PC-3 (cell line): ENCODE measurements at places on chromosomes 2 and 18. TPM values are rescaled to one million over a fixed set of nuclear protein-coding genes. Genes with fewer than 3 reads are reported as not detected.

- no peak for DNase-seq
These were observed 54.8 kb upstream of the TUBA3E start for GRCh38 chr2:130252880-130253645.

DNA sequence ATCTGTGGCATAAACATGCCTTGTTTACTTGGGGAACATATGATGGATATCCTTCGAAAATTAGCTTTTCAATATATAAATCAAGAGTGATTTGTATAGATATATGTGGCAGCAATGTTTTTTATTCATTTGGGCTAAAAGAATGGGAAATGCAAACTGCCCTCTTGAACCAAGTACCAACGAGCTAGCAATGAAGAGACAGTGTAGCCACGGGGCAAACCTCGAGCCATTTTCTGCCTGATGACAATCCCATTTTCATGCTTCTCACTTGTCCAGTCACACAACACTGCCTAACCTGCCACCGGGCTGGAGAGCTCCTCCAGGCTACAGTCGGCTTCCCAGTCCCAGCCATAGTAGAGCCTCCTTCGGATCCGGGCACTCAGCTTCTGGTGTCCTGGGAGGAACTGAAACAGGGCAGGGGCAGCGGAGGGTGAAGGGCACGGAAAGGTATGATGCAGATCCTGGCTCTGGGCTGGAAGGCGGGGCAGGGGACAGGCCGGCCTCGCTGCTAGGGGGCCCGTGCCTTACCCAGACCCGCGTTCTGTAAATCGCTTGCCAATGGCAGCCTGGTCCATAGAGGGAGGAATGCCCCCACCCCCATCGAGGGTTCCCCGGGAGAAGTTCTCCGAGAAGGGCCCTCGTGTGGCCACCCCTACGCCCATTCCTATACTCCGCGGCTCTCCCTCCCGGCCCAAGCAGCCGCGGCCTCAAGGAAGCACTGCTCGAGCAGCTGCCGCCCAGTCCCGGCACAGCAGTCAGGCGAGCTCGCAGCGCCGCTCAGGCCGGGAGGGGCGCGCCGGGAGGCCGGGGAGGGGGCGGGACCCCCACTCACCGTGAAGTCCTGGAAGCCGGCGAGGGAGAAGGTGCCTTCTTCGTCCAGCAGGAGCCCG, 552 bp downstream of the CNPPD1 start:
- DNase-seq = peak; percentile 26

DNA sequence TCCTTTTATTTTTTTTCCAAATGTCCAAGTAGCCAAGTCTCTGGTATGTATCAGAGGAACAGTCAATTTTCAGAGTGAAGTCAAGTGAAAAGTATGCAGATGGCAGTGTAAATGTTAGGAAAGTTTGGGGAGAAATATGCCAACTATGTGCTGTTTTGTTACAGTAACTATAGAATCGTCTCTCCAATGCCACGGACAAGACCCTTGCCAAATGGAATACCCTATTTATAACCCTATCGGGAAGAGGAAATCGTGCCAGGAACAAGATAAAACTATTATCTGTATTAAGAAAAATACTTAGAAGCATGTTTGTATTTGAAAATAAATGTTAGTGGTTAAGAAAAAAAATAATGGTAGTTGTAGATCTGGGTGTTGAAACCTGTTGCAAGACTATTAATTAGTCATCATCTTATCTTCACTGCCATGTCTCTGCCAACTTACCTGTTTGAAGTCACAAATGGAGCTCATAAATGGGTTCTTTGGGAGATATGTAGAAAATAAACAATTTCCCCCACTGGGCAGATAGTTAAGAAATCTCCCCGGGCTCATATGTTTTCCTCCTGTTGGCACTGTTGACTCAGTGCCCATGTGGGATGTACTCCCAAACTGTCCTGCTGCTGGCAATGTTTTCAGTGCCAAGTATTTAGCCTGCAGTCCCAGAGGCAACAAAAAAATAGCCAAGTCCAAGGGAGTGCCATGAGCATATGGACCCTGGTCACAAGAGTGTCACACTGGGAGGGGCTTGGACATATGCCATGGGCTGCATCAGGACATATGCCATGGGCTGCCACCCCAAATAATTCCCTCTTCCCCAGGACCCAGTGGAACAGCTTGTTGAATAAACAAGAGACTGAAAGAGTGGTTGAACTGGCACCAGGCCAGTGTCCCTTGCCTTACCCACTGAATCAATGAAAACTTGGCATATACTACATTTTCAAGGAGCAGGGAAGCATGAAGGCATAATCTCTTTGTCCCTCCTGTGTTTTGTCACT, 366.9 kb downstream of the OSR1 start:
- peak; percentile 94 for DNase-seq

DNA sequence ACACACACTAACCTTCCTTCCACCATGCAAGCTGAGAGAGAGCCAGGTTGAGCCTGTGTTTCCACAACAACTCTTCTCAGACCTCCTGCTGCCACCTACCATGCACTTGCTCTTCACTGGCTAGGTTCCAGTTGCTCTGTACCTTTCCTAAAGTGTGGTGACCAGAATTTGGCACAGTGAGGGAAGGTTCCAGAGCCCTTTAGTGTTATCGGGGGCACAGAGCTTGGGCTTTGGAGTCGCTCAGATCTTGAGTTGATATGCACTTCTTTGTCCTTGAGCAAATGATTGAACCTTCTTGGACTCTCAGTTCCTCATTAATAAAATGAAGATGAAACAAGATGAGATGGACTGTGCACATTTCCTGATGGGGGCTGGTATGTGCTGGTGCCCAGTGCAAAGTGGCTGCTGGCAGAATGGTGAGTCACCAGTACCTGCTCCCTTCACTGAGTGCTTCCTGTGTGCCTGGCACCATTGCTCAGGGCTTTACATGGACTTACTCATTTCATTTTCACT, 47.1 kb downstream of the NEDD4L start:
- peak; percentile 89 for DNase-seq

The UBXN4 gene
- 38.3 and 42.0 TPM in 2 replicates for total RNA-seq

The MAPRE3 gene
- total RNA-seq = 11.9 and 15.6 TPM in 2 replicates

The FAM161A gene
- total RNA-seq = 2.0 and 3.2 TPM in 2 replicates

DNA sequence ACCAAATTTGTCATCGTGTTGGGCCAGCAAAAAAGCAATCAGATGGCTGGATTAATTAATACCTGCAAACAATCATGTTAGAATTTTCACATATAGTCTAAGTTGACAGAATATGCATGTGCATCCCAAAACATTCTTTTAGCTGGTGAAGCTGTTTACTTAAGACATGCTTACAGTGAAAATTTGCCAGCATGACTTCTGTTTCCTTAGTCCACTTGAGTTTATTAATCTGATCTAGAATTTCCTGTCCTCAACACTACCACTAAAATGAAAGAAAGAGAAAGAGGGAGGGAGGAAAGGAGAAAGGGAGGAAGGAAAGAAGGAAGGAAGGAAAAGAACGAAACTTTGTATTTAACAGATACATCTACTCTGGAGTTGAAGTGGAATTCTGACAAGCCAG, 2109.9 kb upstream of the PIK3C3 start:
- no peak for DNase-seq

The CD8B2 gene
- not detected in 2 replicates for total RNA-seq

The CHRNG gene
- not detected in 2 replicates for total RNA-seq

- no peak for DNase-seq
These were observed 895.1 kb upstream of the CELF4 start for GRCh38 chr18:38460657-38461056.

DNA sequence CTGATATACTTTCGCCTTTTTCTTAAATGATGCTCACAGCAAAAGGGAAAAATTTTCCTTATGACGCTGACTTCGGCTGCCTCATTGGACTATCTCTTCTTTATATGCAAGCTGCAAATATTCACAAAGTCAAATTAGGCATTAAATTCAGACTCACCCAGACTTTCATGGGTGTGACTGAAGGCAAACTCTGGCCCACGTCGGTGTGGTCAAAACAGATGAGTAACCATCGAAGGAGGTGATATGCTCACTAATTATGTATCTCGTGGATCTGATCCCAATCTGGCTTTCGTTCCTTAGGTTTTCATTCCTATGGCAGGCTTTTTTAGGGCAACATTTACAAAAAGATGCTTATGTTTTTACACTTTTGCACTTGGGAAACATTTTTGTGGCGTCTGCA, 36.6 kb downstream of the FAM124B start:
- no peak for DNase-seq

The TEX44 gene
- not detected in 2 replicates for total RNA-seq

The RIT2 gene
- total RNA-seq = not detected in 2 replicates

GRCh38 chr2:86628091-86628522, 4.4 kb upstream of the RNF103 start:
- no peak for DNase-seq

The MSTN gene
- not detected in 2 replicates for total RNA-seq

GRCh38 chr2:28209864-28210263, 182.8 kb upstream of the FOSL2 start:
- no peak for DNase-seq

DNA sequence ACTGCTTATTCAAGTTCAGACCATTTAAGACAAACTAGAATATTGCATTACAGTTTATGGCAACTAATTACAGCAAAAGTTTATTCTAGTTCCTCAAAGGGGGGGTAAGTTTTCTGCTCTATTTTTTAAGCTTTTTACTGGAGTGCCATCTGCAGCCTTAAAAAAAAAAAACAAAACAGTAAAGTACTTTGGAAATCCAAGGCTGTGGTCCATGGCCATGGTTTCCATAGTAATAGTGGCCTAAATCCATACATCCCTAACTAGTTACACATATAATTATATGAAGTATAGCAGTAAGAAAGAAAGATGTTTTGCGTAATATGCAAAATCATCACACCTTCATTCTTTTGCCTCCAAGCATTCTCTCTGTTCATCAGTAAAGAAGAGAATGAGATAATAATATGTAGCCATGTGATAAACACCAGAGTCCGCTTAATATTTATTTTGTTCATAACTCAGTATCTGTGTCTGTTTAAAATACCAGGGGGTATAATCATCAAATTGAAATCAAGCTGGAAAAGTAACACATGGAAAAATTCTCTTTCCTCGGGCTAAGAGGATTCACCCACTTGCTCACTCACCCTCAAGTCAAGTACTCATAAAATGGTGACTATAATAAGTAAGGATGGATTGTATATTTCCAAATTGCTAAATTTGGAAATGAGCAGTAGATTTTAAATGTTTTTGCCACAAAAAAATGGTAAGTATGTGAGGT, 301.1 kb upstream of the RND3 start:
- DNase-seq = no peak

The AFF3 gene
- 0.04 and 0.06 TPM in 2 replicates for total RNA-seq

GRCh38 chr2:224968051-224968450, 74.2 kb downstream of the DOCK10 start:
- DNase-seq = peak; percentile 19

- DNase-seq = no peak
These were observed 3.4 kb downstream of the RBBP8 start for GRCh38 chr18:22936515-22936914.

- peak; percentile 73 for DNase-seq
These were observed 21.7 kb upstream of the NRP2 start for GRCh38 chr2:205660521-205661124.

DNA sequence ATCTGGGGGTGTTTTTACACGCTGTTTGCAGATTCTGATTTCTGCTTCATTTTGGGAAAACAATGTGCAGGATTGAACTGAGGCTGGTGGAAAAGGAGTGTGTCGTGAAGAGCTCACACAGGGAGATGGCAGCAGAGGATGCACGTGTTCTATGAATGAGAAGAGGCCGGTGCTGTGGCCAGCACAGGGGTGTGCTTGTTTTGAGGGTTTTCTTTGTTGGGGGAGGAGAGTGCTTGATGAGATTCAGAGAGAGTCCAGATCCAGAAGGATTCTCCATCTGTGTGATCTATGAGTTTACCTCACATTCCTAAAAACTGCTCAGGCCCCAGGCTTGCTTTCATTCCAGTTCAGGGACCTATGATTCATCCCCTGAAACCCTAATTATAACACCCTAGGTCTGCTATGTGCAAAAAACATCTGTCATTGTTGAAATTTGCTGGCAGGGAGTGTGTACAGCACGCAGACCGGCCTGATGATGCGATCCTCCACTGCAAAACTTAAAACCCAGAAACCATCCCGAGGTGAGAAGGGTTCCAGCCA, 12.1 kb downstream of the TGFA start:
- peak; percentile 52 for DNase-seq

GRCh38 chr2:163681745-163682144, 54.1 kb downstream of the FIGN start:
- no peak for DNase-seq

GRCh38 chr18:46399303-46399702, 257.7 kb downstream of the LOXHD1 start:
- DNase-seq = no peak

DNA sequence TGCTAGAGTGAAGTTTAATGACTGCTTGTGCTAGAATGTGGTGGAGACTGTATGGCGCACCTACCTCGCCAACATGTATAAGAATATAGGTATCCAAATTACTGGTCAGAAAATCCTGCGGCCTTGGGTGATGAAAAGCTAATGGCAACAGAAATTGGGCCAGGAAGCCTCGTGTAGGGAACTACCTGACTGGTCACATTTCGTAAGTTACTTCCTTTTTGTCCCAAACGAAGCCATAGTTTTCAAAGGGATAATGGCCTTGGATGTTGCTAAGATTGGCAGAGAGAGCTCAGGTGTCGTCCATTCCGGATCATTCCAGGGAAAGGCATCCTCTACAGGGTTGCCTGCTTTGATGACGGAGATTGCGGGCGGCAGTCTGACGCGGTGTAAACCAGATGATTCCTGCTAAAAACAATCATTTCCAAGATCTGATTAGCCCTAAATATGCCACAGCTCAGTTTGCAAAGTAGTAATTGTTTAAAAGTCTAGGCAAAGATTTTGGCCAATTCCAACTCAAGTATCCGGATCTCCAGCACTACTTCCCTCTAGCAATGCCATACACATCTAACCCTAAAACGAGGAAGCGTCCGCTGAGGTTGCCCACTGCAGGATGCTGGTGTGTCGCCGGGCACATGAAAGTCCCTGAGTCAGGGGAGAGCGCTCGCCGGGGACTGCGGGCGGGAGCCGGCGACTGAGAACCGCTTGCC, 708 bp upstream of the MALT1 start:
- peak; percentile 20 for DNase-seq

The TPO gene
- not detected in 2 replicates for total RNA-seq

DNA sequence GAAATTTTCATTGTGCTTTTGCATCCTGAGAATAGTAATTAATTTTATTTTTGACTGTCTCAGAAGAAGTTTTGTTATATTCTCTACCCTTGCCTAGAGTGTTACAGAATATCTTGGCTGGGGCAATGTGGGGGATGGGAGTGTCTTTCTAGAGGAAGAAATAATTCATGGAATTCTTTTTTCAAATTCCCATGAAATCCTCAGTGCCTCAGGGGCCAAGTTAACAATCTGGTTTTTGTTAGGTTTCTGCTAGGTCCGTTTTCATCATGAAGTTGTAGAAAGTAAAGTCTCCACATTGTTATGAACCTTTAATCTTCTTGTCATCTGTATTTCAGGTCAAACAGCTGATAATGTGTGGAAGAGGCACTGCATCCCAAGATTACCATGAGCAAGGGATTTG, 145.6 kb upstream of the GYPC start:
- DNase-seq = no peak

DNA sequence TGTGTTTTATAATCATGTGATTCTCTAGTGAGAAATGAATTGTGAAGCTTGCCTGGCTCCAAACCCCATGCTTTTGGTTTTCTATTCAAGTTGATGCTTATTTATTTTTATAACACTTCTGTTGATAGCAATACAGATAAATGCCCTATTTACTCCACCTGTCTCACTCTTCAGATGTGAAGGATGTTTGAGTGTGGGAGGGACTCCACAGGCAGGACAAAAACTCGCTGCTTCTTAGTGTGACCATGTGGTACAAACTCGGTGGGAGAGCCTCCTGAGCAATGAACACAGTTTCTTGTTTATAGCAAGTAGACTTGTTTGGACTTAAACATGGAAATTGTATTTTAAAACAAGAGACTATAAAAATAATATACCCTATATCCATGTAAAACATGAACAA, 219.7 kb downstream of the GULP1 start:
- DNase-seq = no peak
